CD14-positive monocyte (primary cell): ENCODE measurements at places on chromosomes 1 and 21.

DNA sequence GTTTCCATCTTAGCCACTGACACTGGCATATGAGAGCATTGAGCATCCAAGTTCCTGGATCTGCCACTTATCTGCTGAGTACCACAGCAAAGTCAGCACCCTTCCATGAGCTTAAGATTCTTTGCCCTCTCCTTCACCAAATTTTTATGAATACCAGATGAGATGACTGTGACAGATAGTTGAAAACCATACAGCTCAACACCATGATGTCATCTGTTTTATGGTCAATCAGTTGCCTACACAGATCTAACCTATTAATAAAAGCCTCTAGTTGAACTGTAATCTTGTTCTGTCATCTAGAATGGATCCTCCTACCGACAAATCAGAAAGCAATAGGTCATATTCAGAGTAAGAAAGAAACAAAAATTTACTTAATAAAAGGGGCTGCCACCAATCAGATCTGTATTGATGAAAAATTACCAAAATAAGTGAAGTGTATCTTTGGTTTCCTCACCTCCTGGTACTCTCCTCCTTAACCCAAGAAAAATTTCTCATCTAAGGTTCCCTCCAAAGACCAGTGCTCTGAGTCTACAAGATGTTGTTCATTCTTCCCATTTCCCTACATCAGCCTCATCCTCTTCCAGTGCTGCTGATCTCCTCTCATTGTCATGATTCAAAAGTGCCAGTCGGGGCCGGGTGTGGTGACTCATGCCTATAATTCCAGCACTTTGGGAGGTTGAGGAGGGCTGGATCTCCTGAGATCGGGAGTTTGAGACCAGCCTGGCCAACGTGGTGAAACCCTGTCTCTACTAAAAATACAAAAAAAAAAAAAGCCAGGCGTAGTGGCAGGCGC lies 138.8 kb upstream of the CTTNBP2NL start:
- no peak for DNase-seq
- no peaks in the 10 kb centered on the region for H3K27me3 ChIP-seq
- H3K4me1 ChIP-seq, result no peaks in the 10 kb centered on the region
- H3K4me3 ChIP-seq, result no peak overlapping the region
- H3K36me3 ChIP-seq, result no peaks in the 10 kb centered on the region

- no peak overlapping the region for H3K27ac ChIP-seq
- H3K4me3 ChIP-seq, result no peak overlapping the region
- no peaks in the 10 kb centered on the region for H3K27me3 ChIP-seq
- no peaks in the 10 kb centered on the region for H3K4me1 ChIP-seq
- no peaks in the 10 kb centered on the region for H3K36me3 ChIP-seq
Observed at GRCh38 chr21:28069450-28069923, 923.2 kb downstream of the LTN1 start.

DNA sequence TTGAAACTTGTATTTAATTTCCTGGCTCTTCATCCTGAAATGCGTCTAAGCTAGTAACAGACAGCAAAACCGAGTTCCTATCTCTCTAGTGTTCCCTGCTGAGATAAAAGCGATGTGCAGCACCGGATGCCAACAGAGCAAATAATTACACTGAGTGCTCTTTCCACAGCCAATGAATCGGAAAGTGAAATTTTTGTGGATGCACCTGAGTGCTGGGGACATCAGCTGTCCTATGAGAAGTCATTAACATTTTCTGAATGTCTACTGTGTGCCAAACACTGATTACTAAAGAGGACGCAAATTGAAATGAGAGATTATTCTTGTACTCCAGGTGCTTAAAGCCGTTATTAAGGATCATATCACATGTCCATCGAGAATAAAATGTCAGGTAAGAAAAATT lies 278.0 kb downstream of the RGS7 start:
- no peaks in the 10 kb centered on the region for H3K4me1 ChIP-seq
- no peak for DNase-seq
- no peaks in the 10 kb centered on the region for H3K27me3 ChIP-seq
- no peak overlapping the region for H3K4me3 ChIP-seq

DNA sequence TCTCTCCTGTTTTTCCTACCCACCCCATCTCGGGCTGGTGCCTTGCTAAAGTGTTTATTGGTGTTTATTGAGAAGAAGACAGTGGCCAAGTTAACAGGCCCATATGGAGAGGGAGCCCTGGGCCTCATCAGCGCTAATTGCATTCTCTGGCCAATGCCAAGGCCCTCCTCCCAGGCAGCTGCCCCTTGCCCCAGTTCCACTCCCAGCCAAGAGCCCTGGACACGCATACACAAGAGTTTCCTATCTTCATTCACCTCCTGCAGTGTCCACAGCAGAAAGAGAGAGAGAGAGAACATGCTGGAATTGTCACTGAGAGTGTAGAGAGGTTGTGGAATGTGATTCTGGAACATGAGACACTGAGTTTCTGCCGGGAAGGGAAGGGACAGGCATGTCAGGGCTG lies 25.4 kb upstream of the VWA5B1 start:
- no peaks in the 10 kb centered on the region for H3K36me3 ChIP-seq
- no peak overlapping the region for H3K27ac ChIP-seq
- H3K27me3 ChIP-seq, result no peaks in the 10 kb centered on the region
- H3K4me1 ChIP-seq, result no peaks in the 10 kb centered on the region

DNA sequence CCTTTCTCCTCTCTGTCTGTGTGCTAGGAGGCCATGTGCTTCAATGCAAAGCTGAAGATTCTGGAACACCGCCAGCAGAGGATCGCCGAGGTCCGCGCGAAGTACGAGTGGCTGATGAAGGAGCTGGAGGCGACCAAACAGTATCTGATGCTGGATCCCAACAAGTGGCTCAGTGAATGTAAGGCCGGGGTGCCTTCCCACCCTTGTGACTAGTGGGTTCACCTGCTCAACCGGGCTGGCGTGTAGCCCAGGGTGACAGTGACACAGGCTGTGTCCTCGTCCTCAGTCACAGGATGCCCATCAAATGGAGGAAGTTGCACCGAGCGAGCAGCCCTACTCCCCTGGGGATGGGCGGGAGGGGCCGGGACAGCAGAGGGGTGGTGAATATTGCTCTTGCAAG lies 544.1 kb downstream of the KIF26B start:
- DNase-seq, result no peak
- H3K4me1 ChIP-seq, result no peaks in the 10 kb centered on the region
- H3K27me3 ChIP-seq, result no peaks in the 10 kb centered on the region
- H3K27ac ChIP-seq, result no peak overlapping the region

GRCh38 chr21:21731626-21732025 lies 733.4 kb downstream of the NCAM2 start:
- H3K4me1 ChIP-seq, result no peaks in the 10 kb centered on the region
- no peaks in the 10 kb centered on the region for H3K36me3 ChIP-seq
- no peak overlapping the region for H3K4me3 ChIP-seq
- DNase-seq, result no peak
- H3K27me3 ChIP-seq, result no peaks in the 10 kb centered on the region
- H3K27ac ChIP-seq, result no peak overlapping the region

DNA sequence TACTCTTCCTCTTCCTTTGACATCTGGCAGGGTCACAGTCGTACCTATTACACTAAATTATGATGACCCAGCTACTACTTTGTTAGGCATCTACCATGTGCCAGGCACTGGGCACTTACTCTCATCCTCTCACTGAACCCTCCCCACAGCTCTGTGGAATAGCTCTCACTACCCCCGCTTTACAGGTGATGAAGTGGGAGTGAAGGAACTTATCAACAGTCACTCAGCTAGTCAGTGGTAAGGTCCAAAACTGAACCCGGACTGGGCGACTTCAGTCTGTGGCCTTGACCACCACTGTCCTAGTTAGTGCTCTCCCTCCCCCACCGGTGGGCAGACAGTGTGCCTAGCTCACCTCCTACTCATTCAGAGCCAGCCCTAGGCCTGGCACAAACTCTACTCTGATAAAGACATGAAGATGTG lies 12.3 kb downstream of the ADGRB2 start:
- H3K4me1 ChIP-seq, result peaks cover 5% of the 10 kb centered on the region
- no peaks in the 10 kb centered on the region for H3K36me3 ChIP-seq
- no peak for DNase-seq

DNA sequence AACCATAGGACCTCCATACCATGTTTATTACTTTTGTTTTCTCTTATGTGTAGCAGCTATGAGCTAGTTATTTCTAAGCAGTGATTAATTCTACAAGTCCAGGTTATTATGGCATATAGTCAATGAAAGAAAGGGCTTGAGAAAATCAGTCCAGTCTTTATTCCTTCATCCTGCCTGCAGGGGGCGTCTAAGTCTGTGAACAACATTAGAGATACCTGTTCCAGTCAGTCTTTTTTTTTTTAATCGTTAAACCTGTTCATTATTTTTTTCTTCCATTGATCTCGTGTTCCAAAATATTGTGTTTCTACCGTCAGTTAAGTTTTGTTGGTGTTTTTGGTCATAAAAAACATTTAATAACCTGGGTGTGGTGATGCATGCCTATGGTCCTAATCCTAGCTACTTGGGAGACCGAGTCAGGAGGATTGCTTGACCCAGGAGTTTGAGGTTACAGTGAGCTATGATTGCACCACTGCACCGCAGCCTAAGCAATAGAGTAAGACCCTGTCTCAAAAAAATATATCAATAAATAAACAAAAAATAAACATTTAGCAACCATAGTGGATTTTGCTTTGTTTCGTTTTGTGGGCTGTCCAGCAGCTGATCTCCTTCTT lies 29.4 kb upstream of the CD2 start:
- H3K4me3 ChIP-seq, result no peak overlapping the region
- peaks cover 17% of the 10 kb centered on the region for H3K4me1 ChIP-seq
- no peaks in the 10 kb centered on the region for H3K27me3 ChIP-seq

DNA sequence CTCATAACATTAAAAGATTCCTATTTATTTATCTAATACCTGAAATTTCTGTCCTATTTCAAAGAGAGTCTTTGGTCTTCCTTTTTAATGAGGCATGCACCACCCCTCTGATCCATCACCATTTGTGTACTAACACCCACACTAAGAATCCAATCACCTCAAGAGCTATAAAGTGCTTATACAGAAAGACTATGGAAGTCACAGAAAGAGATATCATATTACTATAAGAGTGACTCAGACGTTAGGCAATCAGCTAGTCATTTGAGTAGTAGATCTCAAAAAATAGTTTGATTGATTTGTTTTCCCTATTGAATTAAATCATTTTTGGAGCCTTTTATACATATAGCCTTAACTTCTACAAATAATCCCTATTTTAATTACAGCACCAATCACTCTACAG lies 46.1 kb downstream of the NME7 start:
- no peak for DNase-seq
- H3K4me3 ChIP-seq, result no peak overlapping the region
- H3K27ac ChIP-seq, result no peak overlapping the region
- H3K36me3 ChIP-seq, result no peaks in the 10 kb centered on the region
- no peaks in the 10 kb centered on the region for H3K27me3 ChIP-seq

GRCh38 chr1:57503337-57503736 lies 79.5 kb upstream of the DAB1 start:
- no peaks in the 10 kb centered on the region for H3K4me1 ChIP-seq
- DNase-seq, result no peak
- no peak overlapping the region for H3K27ac ChIP-seq
- H3K27me3 ChIP-seq, result no peaks in the 10 kb centered on the region
- H3K36me3 ChIP-seq, result no peaks in the 10 kb centered on the region
- H3K4me3 ChIP-seq, result no peak overlapping the region

DNA sequence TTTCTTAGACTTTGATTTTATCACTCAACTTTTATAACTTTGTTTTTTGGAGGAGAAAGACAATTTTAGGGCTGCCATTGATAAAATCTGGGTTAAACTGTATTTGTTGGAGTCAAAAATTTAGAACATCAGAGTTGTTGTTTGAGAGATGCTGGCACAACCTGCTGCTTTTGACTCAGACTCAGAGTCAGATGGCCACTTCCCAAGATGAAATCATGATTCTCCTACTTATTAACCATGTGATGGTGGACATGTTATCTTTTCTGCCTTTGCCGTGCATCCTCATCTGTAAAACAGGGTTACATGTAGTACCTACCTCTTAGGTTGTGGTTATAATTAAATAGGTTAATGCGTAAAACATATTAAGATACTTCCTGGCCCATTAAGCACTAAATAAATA lies 71.2 kb downstream of the PLA2G4A start:
- no peak for DNase-seq
- no peaks in the 10 kb centered on the region for H3K27me3 ChIP-seq
- H3K4me1 ChIP-seq, result peaks cover 7% of the 10 kb centered on the region

DNA sequence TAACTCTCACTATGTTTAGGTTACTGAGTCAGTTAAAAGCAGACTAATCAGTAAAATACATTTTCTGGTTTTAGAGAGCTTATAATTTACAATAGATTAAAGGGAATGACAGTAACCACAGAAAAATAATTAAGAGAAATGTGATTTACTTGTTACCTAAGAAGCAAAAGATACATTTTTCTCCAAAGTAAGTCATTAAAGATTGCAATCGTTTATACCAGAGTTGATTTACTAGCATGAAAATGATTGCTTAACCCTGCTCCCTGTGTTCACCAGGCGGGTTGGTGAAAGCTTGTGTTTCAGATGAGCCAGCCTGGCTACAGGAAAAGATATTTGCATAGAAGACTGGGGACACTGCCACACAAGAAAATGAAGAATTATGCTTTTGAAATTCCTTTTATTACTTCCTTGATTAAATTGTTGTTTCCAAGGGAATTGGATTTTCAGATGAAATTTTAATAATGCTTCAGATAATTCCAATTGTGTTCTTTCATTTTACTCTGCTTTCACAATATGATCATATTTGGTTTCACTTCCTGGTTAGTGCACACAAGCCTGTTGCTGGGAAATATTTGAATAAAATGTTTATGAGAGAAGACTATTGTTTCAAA lies 27.9 kb downstream of the LRRC8B start:
- peak overlapping the region; percentile 38 for H3K4me3 ChIP-seq
- H3K36me3 ChIP-seq, result no peaks in the 10 kb centered on the region
- H3K27me3 ChIP-seq, result no peaks in the 10 kb centered on the region
- DNase-seq, result peak; percentile 72
- peak overlapping the region; percentile 53 for H3K27ac ChIP-seq
- peaks cover 48% of the 10 kb centered on the region for H3K4me1 ChIP-seq

DNA sequence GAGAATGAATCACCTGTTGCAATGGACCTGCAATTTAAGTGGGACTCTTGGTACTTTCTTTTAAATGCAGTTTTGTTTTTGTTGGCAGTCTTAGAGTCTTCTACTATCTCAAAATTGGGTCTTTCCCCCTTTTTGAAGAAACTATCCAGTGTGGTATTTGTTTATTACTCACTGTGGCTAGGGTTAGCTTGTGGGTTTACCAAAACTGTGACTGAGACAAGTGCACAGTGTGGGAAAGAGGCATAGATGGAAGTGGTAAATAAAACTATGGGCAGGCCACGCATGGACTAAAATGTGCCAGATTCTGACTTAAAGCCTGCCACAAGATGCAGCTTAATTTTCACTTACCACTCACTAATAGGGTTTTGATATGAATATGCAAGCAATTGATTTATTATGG lies 1441.7 kb downstream of the PLA2G4A start:
- no peaks in the 10 kb centered on the region for H3K4me1 ChIP-seq
- DNase-seq, result no peak
- H3K4me3 ChIP-seq, result no peak overlapping the region
- no peaks in the 10 kb centered on the region for H3K27me3 ChIP-seq
- no peak overlapping the region for H3K27ac ChIP-seq

- no peak for DNase-seq
- H3K27ac ChIP-seq, result no peak overlapping the region
- no peak overlapping the region for H3K4me3 ChIP-seq
- no peaks in the 10 kb centered on the region for H3K36me3 ChIP-seq
- H3K4me1 ChIP-seq, result no peaks in the 10 kb centered on the region
Observed at GRCh38 chr1:229987953-229988352, 79.1 kb upstream of the GALNT2 start.

GRCh38 chr1:185463011-185463410 lies 146.0 kb upstream of the IVNS1ABP start:
- H3K27ac ChIP-seq, result no peak overlapping the region
- no peak overlapping the region for H3K4me3 ChIP-seq
- H3K27me3 ChIP-seq, result no peaks in the 10 kb centered on the region
- no peak for DNase-seq
- H3K4me1 ChIP-seq, result peaks cover 21% of the 10 kb centered on the region

GRCh38 chr21:33229099-33229783 lies 497 bp upstream of the IFNAR2 start:
- no peak for DNase-seq
- H3K4me3 ChIP-seq, result peak overlapping the region; percentile 99
- H3K4me1 ChIP-seq, result peaks cover 47% of the 10 kb centered on the region
- H3K27me3 ChIP-seq, result no peaks in the 10 kb centered on the region
- H3K27ac ChIP-seq, result no peak overlapping the region
- no peaks in the 10 kb centered on the region for H3K36me3 ChIP-seq
